ENCODE measurements at places on chromosomes 11 and 22. TPM values are rescaled to one million over a fixed set of nuclear protein-coding genes. Genes with fewer than 3 reads are reported as not detected.

GRCh38 chr22:45552580-45553350 lies 50.1 kb downstream of the FBLN1 start:
- peak overlapping the region; percentile 93 for H3K27ac ChIP-seq
- H3K4me1 ChIP-seq = peaks cover 58% of the 10 kb centered on the region
- H3K36me3 ChIP-seq = peaks cover 2% of the 10 kb centered on the region
- DNase-seq = no peak

TLCD5 gene
- total RNA-seq = 0.31 TPM

DNA sequence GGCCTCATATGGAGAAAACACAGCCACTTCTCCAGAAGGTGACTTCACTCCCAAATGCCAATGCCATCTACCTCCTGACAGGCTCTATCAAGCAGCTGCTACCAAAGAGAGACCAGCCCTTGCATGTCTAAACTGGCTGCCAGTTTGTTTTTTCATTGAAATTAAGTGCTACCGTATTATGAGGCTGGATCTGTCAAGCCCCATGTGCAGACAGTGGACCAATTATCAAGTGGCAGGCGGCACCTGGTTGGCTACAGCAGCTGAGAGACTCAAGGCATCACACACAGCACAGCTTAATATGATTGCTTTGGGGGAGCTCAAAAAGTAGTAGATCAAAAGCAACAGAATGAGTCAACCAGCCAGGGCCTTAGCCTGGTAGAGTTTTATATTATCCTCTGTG lies 1293.0 kb upstream of the TENM4 start:
- H3K4me3 ChIP-seq = no peak overlapping the region
- peaks cover 2% of the 10 kb centered on the region for H3K4me1 ChIP-seq
- no peak for DNase-seq
- no peaks in the 10 kb centered on the region for H3K27me3 ChIP-seq
- H3K36me3 ChIP-seq = no peaks in the 10 kb centered on the region

- DNase-seq = no peak
- H3K4me3 ChIP-seq = no peak overlapping the region
- H3K36me3 ChIP-seq = no peaks in the 10 kb centered on the region
- H3K27ac ChIP-seq = no peak overlapping the region
- H3K27me3 ChIP-seq = no peaks in the 10 kb centered on the region
These were observed 16.0 kb downstream of the RRP8 start for GRCh38 chr11:6587360-6587953.

- H3K4me1 ChIP-seq = peaks cover 4% of the 10 kb centered on the region
- H3K27me3 ChIP-seq = no peaks in the 10 kb centered on the region
- no peaks in the 10 kb centered on the region for H3K36me3 ChIP-seq
These were observed 269.0 kb downstream of the FAM76B start for GRCh38 chr11:95520369-95521132.

- no peaks in the 10 kb centered on the region for H3K36me3 ChIP-seq
- H3K4me1 ChIP-seq = peaks cover 33% of the 10 kb centered on the region
- no peaks in the 10 kb centered on the region for H3K27me3 ChIP-seq
- H3K4me3 ChIP-seq = no peak overlapping the region
These were observed 41.5 kb upstream of the MYEOV start for GRCh38 chr11:69252490-69252837.

DNA sequence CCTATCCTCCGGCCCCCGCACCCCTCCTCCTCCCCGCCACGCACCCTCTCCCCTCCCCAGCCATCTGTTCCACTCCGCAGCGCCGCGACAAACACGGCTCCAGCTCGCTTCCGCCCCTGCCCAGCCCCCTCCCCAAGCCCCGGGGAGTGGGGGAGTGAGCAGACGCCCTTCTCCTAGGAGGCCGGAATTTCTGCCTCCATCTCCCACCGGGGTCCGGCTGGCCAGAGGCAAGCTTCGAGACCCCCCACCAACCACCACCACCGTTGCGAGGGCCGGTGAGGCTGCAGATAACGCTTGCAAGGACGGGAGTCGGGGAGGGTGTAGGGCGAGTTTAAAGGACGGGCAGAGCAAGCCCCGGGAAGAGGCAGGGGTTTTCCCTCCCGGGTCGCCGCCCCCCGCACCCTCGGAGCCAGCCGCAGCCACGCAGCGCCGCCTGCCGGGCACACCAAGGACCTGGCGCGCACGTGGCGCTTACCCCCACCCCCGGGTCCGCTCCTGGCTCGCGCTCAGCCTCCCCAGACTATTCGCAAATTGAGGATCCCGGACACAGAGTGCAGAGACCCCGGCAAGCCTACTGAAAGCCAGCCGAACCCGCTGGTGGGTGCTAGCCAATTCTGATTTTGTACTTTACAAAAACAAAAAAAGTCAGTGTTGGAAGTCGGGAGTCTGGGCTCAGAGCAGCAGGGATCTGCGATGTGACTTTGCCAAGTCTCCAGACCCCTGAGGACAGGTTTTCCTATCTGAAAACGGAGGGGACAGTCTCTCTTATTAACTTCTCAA lies 22.6 kb downstream of the RTN4RL2 start:
- no peak for DNase-seq
- H3K36me3 ChIP-seq = no peaks in the 10 kb centered on the region
- H3K4me3 ChIP-seq = peak overlapping the region; percentile 36
- H3K4me1 ChIP-seq = peaks cover 21% of the 10 kb centered on the region
- H3K27me3 ChIP-seq = peaks cover 5% of the 10 kb centered on the region
- no peak overlapping the region for H3K27ac ChIP-seq

DNA sequence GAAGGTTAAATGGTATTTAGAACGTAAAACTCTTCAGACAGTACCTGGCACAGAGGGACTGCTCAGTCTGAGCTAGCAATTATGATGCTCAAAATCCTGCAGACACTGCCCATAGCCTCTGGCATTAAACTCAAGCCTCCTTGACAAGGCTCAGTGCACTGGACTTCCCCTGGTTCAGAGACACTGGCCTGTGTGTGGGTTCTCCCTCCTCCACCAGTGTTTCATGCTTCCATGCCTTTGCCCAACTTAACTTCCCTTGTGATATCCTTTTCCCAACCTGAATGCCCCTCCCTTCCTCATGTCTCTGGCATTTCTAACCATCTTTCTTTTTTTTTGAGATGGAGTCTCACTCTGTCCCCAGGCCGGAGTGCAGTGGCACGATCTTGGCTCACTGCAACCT lies 9.1 kb downstream of the LTBP3 start:
- no peak overlapping the region for H3K27ac ChIP-seq
- H3K4me3 ChIP-seq = no peak overlapping the region
- H3K27me3 ChIP-seq = no peaks in the 10 kb centered on the region
- DNase-seq = no peak

- DNase-seq = no peak
- H3K4me3 ChIP-seq = no peak overlapping the region
- no peaks in the 10 kb centered on the region for H3K36me3 ChIP-seq
- H3K27me3 ChIP-seq = peaks cover 16% of the 10 kb centered on the region
- H3K27ac ChIP-seq = no peak overlapping the region
These were observed 196.0 kb downstream of the CEP164 start for GRCh38 chr11:117523680-117524079.

- H3K4me1 ChIP-seq = no peaks in the 10 kb centered on the region
- no peaks in the 10 kb centered on the region for H3K36me3 ChIP-seq
- no peak overlapping the region for H3K4me3 ChIP-seq
These were observed 87.9 kb downstream of the INSC start for GRCh38 chr11:15202626-15203025.

DNA sequence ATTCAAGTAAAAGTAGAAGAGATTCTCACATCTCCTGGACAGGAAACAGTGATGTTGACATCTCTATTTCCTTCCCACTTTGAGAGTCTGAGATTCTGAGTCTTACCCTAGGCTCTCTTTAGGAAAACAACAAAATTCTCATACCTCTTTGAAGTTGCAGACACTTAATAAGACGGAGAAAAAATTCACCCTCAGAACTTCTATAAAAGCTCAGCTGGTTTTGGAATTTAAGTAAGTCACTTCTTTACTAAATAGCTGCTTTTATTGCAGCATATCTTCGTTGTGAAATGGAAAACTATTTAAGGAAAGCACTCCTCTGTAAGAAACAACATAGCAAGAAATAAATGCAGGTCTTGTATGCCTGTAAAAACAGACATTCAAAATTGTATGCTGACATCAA lies 79.1 kb downstream of the MSANTD4 start:
- DNase-seq = no peak
- H3K4me1 ChIP-seq = no peaks in the 10 kb centered on the region
- no peak overlapping the region for H3K4me3 ChIP-seq
- H3K27ac ChIP-seq = no peak overlapping the region
- H3K27me3 ChIP-seq = no peaks in the 10 kb centered on the region

TSKU gene
- total RNA-seq = 84.2 TPM

PLEKHB1 gene
- 0.87 TPM for total RNA-seq

GRCh38 chr11:73648571-73649046 lies 2.2 kb downstream of the PLEKHB1 start:
- peaks cover 38% of the 10 kb centered on the region for H3K27me3 ChIP-seq
- peaks cover 8% of the 10 kb centered on the region for H3K4me1 ChIP-seq
- no peaks in the 10 kb centered on the region for H3K36me3 ChIP-seq
- no peak for DNase-seq
- H3K27ac ChIP-seq = no peak overlapping the region

DNA sequence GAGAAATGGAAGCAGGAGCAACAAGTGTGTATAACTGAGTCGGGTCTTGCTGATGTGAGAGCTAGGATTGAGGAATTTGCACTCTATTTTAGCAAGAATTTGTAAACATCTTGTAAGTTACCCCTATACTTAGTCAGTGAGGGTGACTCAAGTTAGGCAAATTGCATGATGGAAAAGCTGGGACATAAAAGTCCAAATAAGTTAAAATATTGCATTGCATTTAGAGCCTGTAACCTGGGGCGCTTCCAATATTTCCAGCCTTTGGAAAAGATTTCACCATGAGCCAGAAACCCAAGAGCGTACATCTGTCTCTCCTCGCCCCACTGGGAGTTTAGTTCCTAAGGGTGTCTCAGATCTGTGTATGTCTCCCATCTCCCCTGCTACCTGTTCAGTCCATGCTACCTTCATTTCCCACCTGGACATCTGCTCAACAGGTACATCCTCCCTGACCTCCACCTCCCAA lies 37.0 kb upstream of the ACCSL start:
- H3K27me3 ChIP-seq = no peaks in the 10 kb centered on the region
- no peaks in the 10 kb centered on the region for H3K36me3 ChIP-seq
- no peak for DNase-seq
- no peak overlapping the region for H3K27ac ChIP-seq
- H3K4me1 ChIP-seq = no peaks in the 10 kb centered on the region

GRCh38 chr11:74403607-74404321 lies 5.5 kb upstream of the PGM2L1 start:
- no peaks in the 10 kb centered on the region for H3K27me3 ChIP-seq
- no peak for DNase-seq
- H3K4me1 ChIP-seq = peaks cover 6% of the 10 kb centered on the region
- H3K27ac ChIP-seq = no peak overlapping the region

DNA sequence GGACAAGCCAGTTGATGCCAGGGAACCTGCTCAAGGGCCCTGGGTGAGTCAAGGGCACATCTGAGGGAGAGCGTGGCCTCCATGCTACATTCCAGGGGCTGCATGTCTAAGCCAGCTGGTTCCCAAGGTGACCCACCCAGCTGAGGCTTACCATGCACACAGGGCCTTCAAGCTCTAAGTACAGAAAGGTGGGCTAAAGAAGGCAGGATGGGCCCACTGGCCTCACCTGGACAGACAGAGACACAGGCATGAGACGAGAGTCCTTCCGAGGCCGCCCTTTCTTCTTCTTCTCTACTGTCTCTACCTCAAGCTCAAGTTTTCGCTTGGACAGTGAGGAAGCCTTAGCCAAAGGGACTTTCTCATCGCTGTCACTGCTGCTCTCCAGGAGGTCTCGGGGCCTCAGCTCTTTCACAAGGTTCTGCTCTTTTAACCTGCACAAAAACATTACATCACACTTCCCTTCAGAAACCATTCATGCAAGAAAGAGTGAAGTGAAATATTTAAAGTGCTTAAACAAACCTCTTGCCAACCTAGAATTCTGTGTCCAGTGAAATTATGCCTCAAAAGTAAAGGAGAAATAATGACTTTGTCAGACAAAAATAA lies 69.9 kb downstream of the HIRA start:
- no peak overlapping the region for H3K27ac ChIP-seq
- no peak overlapping the region for H3K4me3 ChIP-seq
- H3K36me3 ChIP-seq = peaks cover 98% of the 10 kb centered on the region
- no peaks in the 10 kb centered on the region for H3K4me1 ChIP-seq

FOLH1 gene
- 2.5 TPM for total RNA-seq

CTSF gene
- 3.8 TPM for total RNA-seq

GRCh38 chr22:40511604-40512003 lies 124.9 kb downstream of the MRTFA start:
- no peaks in the 10 kb centered on the region for H3K27me3 ChIP-seq
- no peak for DNase-seq
- peak overlapping the region; percentile 86 for H3K27ac ChIP-seq
- H3K4me1 ChIP-seq = peaks cover 71% of the 10 kb centered on the region
- H3K4me3 ChIP-seq = no peak overlapping the region

DNA sequence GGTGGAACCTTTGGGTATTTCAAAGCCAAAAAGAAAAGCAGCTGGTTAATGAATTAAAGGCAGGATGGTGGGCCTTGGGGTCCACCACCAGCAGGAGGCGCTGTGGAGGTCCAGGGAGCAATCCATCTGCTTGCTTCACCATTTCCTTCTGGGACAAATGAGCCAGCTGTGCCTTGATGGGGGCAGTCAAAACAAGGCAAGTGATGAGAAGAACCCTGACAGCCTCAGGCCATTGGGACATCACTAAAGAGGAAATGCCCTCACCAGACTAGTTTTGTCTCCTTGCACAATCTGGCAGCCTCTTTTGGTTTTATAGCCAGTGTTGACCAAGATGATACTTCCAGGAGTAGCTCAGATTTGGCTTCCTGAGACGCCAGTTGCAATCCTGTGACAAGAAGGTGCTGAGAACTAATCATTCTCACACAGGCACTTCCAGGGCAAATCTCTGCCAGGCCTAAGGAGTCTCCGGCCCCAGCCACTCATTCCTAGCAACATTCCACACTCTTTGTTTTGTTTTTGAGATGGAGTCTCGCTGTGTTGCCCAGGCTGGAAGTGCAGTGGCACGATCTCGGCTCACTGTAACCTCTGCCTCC lies 38.2 kb upstream of the WEE1 start:
- H3K4me1 ChIP-seq = peaks cover 12% of the 10 kb centered on the region
- no peak for DNase-seq
- H3K27me3 ChIP-seq = no peaks in the 10 kb centered on the region
- H3K4me3 ChIP-seq = no peak overlapping the region

FXYD6 gene
- total RNA-seq = 1.8 TPM

TMPRSS5 gene
- not detected for total RNA-seq

- peaks cover 39% of the 10 kb centered on the region for H3K36me3 ChIP-seq
- DNase-seq = no peak
- H3K4me1 ChIP-seq = peaks cover 50% of the 10 kb centered on the region
- no peak overlapping the region for H3K4me3 ChIP-seq
These were observed 9.2 kb upstream of the POLDIP3 start for GRCh38 chr22:42623756-42624441.

GRCh38 chr11:73322382-73323306 lies 14.6 kb downstream of the ARHGEF17 start:
- no peaks in the 10 kb centered on the region for H3K36me3 ChIP-seq
- H3K4me3 ChIP-seq = no peak overlapping the region
- peaks cover 99% of the 10 kb centered on the region for H3K4me1 ChIP-seq
- peak overlapping the region; percentile 91 for H3K27ac ChIP-seq
- no peaks in the 10 kb centered on the region for H3K27me3 ChIP-seq
- DNase-seq = no peak
